ENCODE measurements at places on chromosomes 1 and 21. TPM values are rescaled to one million over a fixed set of nuclear protein-coding genes. Genes with fewer than 3 reads are reported as not detected.

- no peak for DNase-seq
These were observed 291.1 kb downstream of the PCP4 start for GRCh38 chr21:40158366-40158765.

DNA sequence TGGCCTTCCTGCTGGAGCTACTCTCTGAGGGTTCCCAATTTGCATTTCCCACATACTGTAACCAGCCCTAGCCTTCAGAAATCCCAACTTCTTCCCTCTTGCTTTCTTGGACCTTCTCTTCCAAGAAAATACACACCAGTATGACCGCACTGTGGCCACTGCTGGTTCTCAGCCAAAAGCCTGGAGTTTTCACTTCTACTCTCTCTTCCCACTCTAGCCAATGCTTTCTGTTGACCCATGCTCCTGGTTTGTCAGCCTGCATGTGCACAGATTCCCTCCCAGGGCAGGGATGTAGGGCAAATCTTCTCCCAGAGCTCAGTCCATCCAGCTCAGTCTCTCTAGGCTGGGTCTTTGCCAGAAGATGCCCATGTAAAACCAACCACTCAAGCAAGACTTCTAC, 664 bp downstream of the SLAMF1 start:
- no peak for DNase-seq

DNA sequence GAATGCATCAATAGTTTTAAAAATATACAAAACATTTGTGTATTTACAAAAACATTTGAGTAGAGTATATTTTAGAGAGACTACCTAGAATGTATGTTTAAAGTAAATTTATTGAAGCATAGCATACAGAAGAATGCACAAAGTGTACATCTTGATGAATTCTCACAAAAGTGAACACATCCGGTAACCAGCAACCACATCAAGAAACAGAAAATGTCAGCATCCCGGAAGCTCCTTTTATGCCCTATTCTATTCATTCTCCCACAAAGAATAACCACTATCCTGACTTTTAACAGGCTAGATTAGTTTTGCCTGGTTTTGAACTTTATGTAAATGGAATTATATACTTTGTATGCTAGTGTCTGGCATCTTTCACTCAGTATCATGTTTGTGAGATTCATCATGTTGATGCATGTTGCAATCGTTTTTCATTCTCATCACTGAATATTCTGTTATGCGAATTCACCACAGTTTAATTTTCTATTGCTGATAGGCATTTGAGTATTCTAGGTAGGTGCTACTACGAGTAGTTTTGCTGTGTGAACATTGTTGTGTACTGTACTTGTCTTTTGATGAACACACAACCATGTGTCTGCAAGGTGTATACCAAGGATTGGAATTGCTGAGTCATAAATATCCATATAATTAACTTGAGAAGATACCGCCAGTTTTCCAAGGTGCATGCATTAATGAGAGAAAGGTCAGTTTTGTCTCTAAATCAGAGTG, 75.4 kb downstream of the CACHD1 start:
- no peak for DNase-seq

Gene SIM2
- not detected for total RNA-seq

Gene DAB1
- not detected for total RNA-seq

GRCh38 chr1:197140121-197140520, 6.3 kb downstream of the ASPM start:
- DNase-seq: no peak

All from OCI-LY7 (cell line).